ENCODE measurements at places on chromosomes 1 and 21.

GRCh38 chr1:200095057-200095577, 67.6 kb downstream of the NR5A2 start:
- no peak for DNase-seq

DNA sequence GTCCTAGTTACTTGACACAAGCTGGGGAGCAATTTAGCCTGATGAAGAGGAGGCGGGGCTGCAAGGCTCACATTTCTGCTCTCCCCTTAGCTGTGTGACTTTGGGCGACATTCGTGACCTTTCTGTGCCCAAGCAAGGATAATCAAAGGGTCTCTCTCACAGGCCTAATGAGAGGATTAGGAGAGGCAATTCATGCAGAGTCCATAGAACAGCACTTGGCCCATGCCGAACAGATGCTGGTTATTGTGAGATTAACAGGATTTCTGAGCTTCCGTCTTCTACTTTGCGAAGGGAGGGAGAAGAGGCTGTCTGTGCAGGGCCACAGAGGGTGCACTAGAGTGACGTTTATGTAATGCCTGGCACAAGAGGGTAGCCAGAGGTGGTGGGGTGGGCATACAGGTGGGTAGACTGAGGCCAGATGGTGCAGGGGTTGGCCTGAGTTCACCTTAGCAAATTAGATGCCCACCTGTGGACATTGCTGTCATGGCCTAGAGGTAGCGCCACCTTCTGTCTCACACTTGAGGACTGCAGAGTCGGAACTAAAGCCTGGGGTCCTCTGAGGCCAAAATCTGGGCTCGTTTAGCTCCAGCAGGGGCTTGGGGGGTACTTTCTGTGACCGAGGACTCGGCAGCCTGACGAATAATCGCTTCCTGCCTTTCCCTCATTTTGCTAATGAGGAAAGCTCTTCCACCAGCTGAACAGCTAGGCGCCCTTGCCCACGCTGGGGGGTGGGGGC, 18.6 kb downstream of the ACTL8 start:
- DNase-seq: no peak

DNA sequence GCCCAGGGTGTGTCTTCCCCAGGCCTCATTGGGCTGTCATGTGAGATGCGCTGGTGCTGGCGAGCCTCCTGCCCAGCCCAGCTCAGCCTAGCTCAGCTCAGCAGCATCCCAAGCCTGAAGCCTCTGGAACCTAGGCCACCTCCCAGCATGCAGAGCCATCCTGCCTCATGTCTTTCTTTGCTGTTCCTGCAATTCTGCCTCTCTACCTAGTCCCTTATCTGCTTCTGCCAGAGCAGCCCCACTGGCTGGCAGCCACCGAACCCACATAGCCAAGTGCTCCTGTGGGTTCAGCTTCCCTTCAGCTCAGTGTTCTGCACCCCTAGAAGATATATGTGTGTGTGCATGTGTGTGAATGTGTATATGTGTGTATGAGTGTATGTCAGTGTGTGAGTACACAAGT, 291.5 kb upstream of the VAMP3 start:
- no peak for DNase-seq

DNA sequence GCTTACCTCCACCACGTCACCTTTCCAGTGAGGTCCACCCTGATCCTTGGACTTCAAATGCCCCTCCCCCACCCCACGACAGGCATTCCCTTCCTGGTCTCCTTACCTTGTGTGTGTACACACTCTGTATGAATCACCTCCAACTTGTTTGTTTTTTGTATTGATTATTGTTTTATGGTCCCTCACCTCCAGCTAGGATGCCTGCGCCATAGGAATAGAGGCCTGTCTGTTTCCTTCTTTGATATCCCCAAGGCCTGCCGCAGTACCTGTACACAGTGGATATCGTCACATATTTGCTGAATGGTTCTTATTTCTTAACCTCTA, 219.6 kb upstream of the POU3F1 start:
- no peak for DNase-seq

- DNase-seq: no peak
Measured at GRCh38 chr1:215043401-215043800, 39.1 kb upstream of the KCNK2 start.

- DNase-seq: peak; percentile 60
Measured at GRCh38 chr1:225766967-225767633, 10.5 kb upstream of the SRP9 start.

GRCh38 chr21:26800001-26800400, 45.2 kb downstream of the ADAMTS1 start:
- no peak for DNase-seq

GRCh38 chr1:173420330-173420806, 56.8 kb upstream of the PRDX6 start:
- DNase-seq: peak; percentile 55

GRCh38 chr1:10918531-10918930, 93.9 kb upstream of the TARDBP start:
- DNase-seq: no peak

GRCh38 chr1:19802269-19802668, 2.6 kb upstream of the TMCO4 start:
- no peak for DNase-seq

DNA sequence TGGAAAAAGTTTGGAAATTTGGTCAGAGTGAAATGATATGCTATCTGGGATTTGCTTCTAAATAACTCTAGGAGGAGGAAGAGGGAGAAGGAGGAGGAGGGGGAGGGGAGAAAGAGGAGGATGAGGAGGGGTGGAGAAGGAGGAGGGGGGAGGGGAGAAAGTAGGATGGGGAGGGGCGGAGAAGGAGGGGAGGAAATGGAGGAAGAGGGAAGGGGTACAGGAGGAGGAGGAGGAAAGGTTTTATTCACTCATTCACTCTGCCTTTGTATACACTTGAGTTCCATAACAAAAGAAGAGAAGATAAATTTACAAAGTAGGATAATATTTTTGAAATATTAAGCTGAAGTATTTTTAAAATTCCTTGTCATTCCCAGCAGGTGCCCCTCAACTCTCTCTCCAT, 6.3 kb upstream of the VPS26C start:
- no peak for DNase-seq

GRCh38 chr1:101509370-101509769, 272.6 kb downstream of the S1PR1 start:
- no peak for DNase-seq

- no peak for DNase-seq
Measured at GRCh38 chr1:227883641-227884301, 64.0 kb downstream of the WNT9A start.

GRCh38 chr21:15797577-15798363, 68.0 kb downstream of the USP25 start:
- DNase-seq: no peak

DNA sequence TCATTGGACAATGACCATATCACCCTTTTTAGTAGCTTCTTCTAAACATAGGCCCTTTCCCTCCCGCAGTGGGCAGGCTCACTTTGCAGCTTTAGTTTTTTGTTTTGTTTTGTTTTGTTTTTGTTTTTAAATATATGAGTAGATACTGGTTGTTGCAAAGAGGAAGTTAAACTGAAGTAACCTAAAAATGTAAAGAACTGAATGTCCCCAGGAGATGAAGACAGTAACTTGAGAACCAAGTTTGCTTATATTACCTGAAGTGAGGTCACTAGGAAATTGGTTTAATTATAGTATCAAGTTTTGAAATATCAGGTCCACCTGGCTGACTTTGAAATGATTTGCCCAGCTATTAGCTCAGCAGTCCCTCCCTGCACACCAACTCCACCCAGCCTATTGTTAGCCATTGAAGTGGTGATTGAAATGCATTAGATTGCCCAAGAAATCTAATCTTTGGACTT, 18.2 kb downstream of the SMAP2 start:
- DNase-seq: no peak

DNA sequence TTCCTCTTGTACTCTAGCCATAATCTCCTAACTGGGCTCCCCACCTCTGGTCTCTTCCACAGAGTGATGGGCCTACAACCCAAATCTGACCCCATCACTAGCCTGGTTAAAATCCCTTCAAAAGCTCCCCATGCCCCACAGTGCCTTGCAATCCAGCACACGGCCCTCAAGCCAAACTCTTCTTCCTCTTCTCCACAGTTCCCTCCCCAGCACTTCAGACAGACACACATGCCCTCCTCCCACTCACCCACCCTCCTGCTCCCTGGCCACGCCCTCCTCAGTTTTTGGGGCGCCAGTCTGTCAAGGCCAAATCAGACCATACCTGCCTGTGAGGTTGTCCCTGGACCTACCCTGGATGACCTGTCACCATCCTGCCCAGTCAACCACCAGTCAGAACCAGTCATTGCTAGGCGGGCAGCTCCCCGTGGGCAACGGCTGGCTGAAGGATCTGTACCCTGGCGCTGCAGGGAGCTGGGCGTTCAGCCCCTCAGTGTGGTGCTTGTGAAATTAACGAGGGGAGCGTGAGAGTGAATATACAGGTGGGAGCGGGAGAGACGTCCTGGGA, 753 bp downstream of the C1orf210 start:
- DNase-seq: no peak

- no peak for DNase-seq
Measured at GRCh38 chr1:94532077-94532476, 9.5 kb downstream of the F3 start.

DNA sequence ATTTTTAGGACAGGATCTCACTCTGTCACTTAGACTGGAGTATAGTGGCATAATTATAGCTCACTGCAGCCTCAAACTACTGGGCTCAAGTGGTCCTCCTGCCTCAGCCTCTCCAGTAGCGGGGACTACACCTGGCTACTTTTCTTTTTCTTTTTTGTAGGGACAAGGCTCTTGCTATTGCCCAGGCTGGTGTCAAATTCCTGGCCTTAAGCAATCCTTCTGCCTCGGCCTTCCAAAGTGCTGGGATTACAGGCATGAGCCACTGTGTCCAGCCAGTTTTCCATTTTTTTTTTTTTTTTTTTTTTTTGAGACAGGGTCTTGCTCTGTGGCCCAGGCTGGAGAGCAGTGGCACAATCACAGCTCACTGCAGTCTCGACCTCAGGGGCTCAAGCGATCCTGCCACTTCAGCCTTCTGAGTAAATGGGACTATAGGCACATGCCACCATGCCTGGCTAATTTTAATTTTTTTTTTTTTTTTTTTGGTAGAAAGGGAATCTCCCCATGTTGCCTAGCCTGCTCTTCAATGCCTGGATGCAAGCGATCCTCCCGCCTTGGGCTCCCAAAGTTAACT, 20.6 kb upstream of the CEP85 start:
- DNase-seq: no peak

DNA sequence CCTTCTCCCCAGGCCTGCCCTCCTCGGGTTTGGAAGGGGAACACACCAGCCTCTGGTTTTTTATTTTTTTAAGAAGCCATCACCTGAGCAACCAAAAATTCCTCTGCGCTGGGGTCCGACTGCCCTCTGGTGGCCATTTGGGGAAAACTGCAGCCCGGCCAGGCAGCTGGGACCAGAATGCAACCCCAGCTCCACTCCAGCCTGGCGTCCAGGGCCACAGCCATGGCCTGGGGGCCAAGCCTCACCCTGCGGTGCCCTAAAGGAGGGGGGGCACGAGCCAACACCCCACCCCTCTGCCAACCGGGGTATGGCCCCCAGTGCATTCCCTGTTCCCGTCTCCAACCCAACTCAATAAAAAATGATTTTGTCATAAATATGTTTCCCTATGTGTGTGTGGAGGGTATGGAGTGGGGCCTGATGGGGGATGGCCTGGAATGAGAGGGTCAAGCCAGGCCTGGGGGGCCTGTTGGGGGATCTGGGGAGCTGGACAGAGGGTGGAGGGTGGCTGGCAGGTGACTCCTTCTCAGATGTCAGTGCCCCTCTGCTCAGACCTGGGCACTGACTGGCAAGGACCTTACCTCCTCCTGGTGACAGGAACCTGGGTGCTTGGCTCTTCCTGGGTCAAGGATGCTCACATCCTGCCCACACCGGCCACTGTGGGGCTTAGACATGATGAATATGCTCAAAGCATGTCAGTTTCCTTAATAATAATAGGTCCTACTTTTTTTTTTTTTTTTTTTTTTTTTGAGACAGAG, 3.2 kb downstream of the GPR3 start:
- peak; percentile 87 for DNase-seq

DNA sequence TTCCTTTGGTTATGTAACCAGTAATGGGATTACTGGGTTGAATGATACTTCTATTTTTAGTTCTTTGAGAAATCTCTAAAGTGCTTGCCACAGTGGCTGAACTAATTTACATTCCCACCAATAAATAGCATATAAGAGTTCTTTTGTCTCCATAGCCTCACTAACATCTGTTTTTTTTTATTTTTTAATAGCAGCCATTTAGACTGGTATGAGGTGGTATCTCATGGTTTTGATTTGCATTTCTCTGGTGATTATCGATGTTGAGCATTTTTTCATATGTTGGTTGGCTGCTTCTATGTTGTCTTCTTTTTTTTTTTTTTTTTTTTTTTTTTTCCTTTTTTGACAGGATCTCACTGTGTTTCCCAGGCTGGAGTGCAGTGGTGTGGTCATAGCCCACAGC, 132.6 kb upstream of the L1TD1 start:
- no peak for DNase-seq

Data from urothelium cell line (cell line).